ENCODE measurements at places on chromosomes 2 and 18.

DNA sequence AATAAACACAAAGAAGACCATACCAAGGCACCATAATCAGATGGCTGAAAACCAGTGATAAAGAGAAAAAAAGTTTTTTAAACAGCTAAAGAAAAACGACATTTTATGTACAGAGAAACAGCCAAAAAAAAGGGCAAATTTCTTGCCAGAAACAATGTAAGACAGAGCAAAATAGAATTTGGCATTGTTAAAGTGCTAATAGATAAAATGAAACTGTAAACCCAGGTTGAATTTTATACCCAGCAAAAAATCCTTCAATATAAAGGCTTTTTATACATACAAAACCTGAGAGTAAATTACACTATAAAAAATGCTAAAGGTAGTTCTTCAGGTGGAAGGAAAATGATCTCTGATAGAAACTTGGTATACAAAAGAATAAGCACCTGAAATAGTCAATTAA, 45.7 kb downstream of the FAM117B start:
- no peak for DNase-seq

- no peak for DNase-seq
Measured at GRCh38 chr2:75540994-75541393, 19.7 kb downstream of the EVA1A start.

- DNase-seq, result no peak
Measured at GRCh38 chr18:48342125-48342524, 67.1 kb downstream of the ZBTB7C start.

GRCh38 chr2:202387608-202388342, 11.6 kb downstream of the BMPR2 start:
- DNase-seq, result no peak

DNA sequence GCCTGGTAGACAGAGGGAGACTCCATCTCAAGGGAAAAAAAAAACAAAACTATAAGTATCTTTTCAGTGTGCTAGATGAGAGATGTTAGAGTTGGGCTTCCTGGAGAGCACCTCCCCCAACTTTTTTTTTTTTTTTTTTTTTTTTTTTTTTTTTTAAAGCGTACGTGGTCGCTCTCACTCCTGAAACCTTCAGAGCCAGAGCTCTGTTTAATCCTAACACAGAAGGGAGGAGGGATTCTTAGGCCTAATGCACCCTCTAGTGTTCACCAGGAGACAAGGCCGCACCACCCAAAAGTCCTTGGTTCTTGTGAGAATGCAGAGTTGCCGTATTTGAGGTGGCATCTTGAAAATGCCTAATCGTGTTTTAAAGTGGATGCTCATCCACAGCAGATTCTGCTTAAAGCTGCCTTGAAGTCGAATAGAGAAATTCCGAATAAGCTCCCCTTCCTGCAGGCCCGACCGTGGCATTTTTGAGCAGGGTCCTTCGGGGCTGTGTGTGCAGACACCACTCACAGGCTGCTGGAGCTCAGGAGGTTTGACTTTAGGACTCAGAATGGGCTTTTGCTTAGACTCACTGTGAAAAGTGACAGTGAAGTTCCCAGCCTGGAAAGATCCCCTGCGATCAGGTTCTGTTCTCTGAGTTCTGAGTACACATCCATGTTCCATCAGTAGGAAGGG, 252.6 kb downstream of the AGAP1 start:
- DNase-seq, result peak; percentile 65

DNA sequence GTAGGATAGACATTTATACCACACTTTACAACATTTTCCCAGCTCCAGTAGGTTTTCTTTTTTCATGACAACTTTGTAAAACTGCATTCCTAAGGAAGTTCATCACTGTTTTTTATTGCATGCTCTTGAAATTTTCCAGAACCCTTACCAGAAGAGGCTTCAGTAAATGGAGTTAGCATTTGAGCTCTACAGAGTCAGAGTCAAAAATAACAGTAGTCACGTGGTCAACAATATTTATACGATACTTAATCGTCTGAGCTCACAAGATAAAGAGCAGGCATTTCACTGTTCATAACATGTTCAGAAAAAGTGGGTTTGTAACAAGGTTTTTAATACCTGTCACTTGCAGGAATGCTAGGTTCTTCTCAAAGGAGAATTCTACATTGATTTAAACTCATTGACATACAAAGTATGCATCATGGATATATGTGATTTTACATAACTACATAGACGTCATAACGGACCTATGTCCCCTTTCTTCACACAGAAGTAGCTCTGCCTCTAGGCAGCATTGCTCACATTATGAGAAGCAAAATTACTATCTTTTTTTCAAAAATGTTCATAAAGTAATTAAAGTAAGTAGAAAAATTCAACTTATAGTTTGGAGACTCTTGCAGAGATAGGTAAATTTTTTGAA, 187.0 kb upstream of the COL3A1 start:
- DNase-seq, result no peak

- DNase-seq, result no peak
Measured at GRCh38 chr18:69720422-69720821, 227.3 kb downstream of the CD226 start.
